ENCODE measurements at places on chromosomes 6 and 20.
A peak's percentile ranks its signal among the peaks of the same experiment; 100 is the strongest.

DNA sequence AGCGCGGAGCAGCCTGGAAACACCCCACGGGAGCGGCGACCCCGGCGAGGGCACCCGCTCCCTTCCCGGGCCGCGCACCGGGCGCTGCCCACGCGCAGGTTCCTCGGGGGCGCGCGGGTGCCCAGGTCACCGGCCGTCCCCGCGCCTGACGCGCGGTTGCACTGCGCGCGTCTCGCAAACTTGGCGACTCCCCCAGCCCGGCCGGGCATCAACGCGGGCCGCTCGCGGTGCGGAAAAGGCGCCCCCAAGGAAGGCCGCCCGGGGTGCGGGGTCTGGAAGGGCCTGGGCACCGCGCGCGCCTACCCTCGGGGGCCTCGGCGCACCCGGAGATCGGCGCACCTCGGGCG, 555 bp upstream of the ZBTB46 start:
- DNase-seq, result no peak

- no peak for DNase-seq
These were observed 83.0 kb downstream of the SLC22A3 start for GRCh38 chr6:160431226-160431625.

DNA sequence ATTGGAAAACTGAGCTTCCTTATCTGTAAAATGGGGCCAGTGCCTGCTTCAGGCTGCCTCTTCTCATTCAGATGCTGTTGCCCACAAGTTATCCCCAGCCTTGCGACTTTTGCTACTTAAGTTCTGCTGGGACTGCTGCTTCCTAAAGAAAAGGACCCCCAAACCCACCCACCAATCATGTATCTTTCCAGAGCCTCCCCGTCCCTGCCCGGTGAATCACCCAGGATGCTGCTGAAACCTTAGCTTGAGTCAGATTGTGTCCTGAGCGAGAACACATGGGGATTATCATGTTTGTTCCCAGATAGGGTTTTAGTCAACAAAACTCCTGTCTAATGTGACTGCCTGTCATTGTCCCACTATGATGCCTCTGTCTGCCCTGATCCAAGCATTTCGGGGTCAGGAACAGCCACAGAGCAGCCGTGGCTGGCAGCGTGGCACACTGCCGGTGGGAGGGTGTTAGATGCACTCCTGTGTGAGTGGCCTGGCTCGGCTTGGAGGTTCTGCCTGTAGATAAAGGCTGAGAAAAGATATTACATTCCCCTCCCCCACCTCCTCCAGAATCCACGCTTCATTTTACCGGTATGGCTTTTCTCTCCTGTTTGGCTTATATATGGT, 79.9 kb downstream of the TOX2 start:
- DNase-seq, result no peak

- DNase-seq, result no peak
These were observed 395.8 kb upstream of the MARCKS start for GRCh38 chr6:113461153-113461932.

- no peak for DNase-seq
These were observed 4.3 kb upstream of the SYNDIG1 start for GRCh38 chr20:24465159-24465558.

GRCh38 chr20:53995949-53996348, 74.4 kb downstream of the BCAS1 start:
- DNase-seq, result no peak

GRCh38 chr20:4281258-4282055, 266.1 kb upstream of the RNF24 start:
- no peak for DNase-seq

DNA sequence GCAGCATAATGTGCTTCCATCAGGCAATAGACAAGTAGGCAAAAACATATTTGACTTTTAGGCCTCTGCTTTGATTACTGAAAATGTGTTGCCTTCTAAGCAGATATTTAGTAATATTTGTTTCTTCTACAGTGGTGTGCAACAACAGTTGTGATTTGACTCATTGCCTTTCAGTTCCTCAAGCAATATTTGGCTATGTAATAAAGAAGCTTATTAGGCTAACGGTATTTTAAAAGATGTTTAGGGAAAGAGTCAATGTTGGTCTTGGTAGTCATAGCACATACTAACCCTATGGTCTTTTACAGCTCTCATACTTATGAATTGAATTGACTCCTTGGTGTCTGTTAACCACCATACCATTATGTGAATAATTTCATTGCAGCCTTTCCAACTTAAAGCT, 124.1 kb downstream of the GRIK2 start:
- no peak for DNase-seq

DNA sequence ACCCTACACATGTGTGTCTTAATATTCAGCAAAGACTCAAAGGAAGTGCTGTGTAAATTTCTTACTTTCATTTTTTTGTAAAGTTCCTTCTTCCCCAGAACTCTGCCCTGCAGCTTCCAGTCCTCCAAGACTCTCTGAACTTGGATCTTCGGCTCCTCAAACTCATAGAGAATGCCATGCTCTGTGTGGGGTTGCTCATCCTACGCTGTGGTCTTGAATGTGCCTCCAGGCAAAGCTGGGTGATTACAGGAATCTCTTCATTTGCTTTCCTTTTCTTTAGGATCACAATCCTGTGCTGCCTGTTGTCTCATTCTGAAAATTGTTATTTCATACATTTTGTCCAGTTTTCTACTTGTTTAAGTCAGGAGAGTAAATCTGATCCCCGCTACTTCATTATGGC, 14.5 kb upstream of the CDC5L start:
- DNase-seq, result no peak

DNA sequence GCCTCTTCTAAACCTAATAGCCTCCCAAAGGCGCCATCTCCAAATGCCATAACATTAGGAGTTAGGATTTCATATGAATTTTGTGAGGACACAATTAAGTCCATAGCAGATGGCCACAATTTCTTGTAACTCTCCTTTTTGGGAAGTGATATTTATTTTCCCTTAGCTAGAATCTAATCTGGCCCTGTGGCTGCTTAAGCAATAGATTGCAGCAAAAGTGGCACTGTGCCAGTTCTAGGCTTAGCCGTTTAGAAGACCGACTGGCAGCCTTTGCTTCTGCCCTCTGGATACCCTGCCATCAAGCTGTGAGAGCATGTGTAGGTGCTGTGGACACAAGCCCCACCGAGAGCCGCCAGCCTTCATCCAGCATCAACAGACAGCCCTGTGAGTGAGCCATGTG, 15.9 kb upstream of the ADGB start:
- DNase-seq, result peak; percentile 96

DNA sequence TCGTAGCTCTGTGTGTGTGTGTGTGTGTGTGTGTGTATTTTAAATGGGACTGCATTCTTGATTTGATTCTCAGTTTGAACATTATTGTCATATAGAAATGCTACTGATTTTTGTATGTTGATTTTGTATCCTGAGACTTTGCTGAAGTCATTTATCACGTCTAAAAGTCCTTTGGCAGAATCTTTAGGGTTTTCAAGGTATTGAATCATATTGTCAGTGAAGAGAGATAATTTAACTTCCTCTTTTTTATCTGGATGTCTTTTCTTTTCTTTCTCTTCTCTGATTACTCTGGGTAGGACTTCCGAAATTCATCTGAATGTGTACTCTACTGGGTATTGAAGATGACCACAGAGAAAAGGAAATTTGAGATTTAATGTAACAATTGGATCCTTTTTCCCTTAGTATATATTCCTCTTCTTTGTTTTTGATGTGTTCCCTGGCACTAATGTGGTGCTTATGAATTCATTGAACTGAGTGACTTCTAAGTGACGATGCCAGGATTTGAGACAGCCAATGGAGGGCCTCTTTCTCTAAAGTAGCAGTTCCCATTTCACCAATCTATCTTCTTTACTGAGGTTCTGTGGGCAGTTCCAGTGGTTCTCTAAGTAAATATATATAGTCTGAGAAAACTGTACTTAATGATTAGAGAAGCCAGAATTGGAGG, 47.6 kb downstream of the TNFAIP3 start:
- peak; percentile 72 for DNase-seq

DNA sequence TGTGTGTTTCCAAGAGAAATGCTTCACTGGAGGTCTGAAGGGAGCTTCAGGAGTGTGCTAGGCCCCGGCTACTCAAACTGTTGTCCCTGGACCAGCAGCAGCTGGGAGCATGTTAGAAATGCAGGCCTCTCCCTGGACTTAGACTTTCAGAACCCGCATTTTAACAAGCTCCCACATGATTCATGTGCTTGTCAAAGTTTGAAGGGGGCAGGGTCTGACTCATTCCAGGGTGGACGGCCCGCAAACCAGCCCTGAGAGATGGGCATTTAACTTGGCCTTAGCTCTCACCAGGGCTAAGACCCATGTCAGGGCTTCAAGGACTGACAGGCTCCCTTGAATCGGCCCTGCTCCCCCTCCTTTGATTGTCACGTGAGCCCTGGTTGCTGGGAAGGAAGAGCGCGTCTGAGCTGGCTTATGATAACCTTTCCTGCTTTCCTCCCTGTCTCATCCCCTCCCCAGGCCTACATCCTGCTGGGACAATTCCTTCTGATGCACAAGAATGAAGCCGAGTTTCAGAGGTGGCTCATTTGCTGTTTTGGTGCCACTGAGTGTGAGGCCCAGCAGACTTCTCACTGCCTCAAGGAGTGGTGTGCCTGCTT, 35.5 kb downstream of the BANF2 start:
- no peak for DNase-seq

- DNase-seq, result no peak
These were observed 22.2 kb downstream of the PSMG4 start for GRCh38 chr6:3280866-3281465.

- no peak for DNase-seq
These were observed 2.4 kb upstream of the IRAK1BP1 start for GRCh38 chr6:78864957-78865356.

GRCh38 chr6:135577059-135577538, 79.6 kb upstream of the AHI1 start:
- peak; percentile 24 for DNase-seq

DNA sequence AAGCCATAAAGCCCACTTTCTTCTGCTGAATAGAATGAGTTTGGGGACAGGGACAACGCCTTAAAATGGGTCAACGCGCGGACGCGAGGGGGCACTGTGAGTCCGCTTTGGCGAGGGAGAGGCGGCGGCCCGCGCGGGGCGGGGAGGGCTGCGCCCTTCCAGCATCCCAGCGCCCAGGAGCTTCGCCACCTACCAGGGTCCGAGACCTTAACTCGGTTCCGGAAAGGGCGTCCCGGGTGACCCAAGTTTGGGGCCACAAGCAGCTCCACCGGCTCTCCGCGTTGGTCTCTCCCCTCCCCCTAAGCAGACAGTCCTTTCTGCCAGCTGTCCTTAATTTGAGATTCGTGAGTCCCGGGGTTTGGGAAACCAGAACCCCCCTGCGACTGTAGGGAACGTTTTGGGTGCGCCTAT, 1.8 kb upstream of the SAMD5 start:
- DNase-seq, result peak; percentile 6

DNA sequence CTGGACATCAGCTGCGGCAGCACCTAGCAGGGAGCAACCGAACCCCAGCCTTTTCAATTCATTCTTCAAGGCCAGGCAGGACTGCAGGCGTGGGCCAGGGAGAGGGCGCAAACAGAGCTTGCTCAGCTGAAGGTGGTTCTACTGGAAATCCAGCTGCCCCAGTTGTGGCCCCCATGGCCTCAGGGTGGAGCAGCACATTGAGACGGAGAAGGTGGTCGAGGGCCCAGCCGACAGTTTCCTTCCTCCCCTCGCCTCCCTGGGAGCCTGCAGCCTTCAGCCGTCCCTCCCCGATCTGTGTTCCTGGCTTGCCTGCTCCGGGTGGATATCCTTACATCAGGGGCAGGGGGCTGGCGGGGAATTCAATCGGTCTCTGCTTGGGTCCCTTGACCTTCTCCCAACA, 217.8 kb downstream of the ANKRD60 start:
- DNase-seq, result no peak

GRCh38 chr6:97262676-97263075, 20.3 kb downstream of the MMS22L start:
- DNase-seq, result peak; percentile 79

- peak; percentile 87 for DNase-seq
These were observed 26.4 kb upstream of the MCM3 start for GRCh38 chr6:52310932-52311331.

DNA sequence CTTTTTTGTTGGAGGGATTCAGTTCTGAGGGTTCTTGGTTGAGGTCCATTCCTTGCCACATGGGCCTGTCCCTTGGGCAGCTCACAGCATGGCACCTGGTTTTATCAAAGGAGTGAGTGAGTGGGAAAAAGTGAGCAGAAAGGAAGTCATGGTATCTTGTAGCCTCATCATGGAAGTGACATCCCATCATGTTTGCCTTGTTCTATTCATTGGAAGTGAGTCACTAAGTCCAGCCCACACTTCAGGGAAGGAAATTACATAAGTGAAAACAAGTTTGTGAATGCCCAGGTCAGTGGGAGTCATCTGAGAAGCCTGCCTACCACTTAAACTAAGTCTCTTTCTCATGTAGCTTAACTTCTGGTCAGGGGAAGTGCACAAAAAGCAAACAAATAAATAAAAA, 32.8 kb upstream of the ZNFX1 start:
- DNase-seq, result peak; percentile 28

- DNase-seq, result no peak
These were observed 19.4 kb downstream of the COL11A2 start for GRCh38 chr6:33172688-33173534.

GRCh38 chr20:5642155-5642981, 107.8 kb upstream of the SHLD1 start:
- DNase-seq, result peak; percentile 98

- no peak for DNase-seq
These were observed 3.4 kb downstream of the UBE3D start for GRCh38 chr6:83062225-83062624.

- no peak for DNase-seq
These were observed 2.7 kb upstream of the IP6K3 start for GRCh38 chr6:33749401-33749800.

- DNase-seq, result no peak
These were observed 45.8 kb downstream of the QKI start for GRCh38 chr6:163460307-163460782.

- DNase-seq, result no peak
These were observed 136.9 kb downstream of the PTCHD4 start for GRCh38 chr6:47974106-47974505.

DNA sequence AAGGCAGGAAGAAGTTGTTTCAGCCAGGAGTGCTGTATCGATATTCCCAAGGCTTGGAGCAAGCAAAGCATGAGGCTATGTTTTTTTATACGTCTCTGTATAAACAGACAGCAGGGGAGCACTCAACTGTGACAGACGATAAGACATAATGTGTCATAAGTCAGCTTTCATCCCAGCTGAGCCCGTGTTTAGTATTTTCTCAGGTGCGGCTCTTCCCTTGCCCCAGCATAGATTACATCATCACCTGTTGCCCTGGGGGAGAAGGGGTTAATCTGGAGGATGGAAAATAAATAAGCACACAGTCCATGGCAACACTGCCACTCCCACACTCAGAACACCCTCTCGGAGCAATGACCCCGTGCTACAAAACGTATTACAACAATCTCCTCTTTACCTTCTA, 22.1 kb upstream of the KCNK5 start:
- no peak for DNase-seq

GRCh38 chr6:81735756-81736380, 16.6 kb downstream of the TENT5A start:
- no peak for DNase-seq
